Activated CD8-positive, alpha-beta memory T cell treated with anti-CD3 and anti-CD28 coated beads, Interleukin-2, amount 10 ng/mL, durations not matched to agents 7 days and 5 days (primary cell): ENCODE measurements at places on chromosomes 11 and 22. TPM values are rescaled to one million over a fixed set of nuclear protein-coding genes. Genes with fewer than 3 reads are reported as not detected.

FBLN1 gene
- total RNA-seq = 0.42 TPM

OR10D3 gene
- not detected for total RNA-seq

SCGB1D2 gene
- total RNA-seq = not detected

KCNC1 gene
- not detected for total RNA-seq

GRCh38 chr22:35886309-35886708, 142.3 kb downstream of the RBFOX2 start:
- H3K36me3 ChIP-seq = no peaks in the 10 kb centered on the region
- H3K27ac ChIP-seq = no peak overlapping the region
- DNase-seq = no peak
- peaks cover 11% of the 10 kb centered on the region for H3K4me1 ChIP-seq

DNA sequence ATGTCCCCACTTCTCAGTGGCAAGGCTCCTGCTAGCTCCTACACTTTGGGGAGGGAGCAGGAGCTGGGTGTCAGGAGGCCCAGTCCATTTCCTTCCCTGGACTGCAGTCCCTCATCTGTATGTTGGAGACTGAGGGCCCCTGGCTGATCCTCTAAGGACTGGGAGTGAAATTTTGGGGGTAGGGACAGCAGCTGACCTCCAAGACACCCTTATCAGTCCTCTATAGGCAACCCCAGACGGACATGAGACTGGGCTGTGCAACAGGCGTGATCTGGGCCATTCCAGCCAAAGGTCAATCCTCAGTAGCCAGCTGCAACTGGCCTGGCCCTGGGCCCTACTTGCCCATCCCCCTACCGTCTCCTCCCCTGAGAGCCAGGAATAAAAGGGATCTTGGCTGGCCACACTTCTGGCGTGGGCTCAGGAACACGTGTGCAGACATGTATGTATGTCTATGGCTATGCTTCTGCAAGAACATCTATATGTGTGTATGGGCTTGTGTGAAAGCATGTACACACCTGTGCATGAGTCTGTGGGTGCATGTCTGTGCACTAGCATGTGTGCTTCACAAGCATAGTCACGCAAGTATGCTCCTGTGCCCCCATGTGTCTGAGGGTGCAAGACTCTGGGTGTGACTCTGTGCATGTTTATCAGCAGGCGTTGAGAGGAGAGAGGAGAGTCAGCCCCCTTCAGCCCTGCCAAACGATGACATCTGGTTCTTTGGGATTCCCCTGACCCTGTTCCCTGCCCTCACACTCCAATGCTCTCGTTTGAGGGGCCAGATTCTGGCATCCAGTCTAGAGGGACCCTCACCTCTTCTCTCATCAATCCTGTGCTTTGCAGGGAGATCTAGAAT, 24.6 kb upstream of the DGAT2 start:
- H3K4me1 ChIP-seq = no peaks in the 10 kb centered on the region
- H3K36me3 ChIP-seq = no peaks in the 10 kb centered on the region
- H3K4me3 ChIP-seq = no peak overlapping the region
- H3K27ac ChIP-seq = no peak overlapping the region
- DNase-seq = no peak

GRCh38 chr11:116360221-116360941, 412.4 kb downstream of the BUD13 start:
- no peaks in the 10 kb centered on the region for H3K36me3 ChIP-seq
- DNase-seq = no peak
- no peak overlapping the region for H3K4me3 ChIP-seq
- no peaks in the 10 kb centered on the region for H3K27me3 ChIP-seq

DNA sequence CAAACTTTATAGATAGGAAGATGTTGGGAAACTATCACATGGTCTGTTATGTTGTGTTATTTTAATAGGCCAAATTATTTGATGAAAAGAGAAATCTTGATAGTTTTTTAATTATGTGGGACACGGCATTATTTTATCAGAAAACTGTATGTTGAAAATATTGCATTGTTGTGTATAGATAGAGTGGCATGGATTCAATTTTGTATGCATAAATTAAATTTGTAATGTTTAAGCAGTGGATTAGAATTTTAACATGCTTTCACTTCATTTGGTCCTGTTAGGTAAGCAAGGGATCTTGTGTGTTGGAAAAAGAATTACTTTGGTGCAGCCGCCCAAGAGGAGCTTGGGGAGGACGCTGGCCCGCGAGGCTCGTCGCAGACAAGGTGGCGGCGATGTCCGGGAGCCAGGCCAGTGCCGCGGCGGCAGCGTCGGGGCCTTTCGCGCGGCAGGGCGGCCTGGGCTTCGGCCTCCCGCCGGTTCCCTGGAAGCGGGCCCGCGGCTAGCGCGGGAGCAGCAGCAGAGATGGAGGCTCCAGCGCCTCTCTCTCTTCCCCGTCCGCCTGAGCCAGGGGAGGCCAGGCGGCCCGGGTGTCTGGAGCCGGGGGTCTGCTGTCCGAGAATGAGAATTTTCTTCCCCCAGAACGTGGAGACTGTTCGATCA, 82.7 kb downstream of the GGT1 start:
- H3K27ac ChIP-seq = no peak overlapping the region
- no peaks in the 10 kb centered on the region for H3K4me1 ChIP-seq
- no peaks in the 10 kb centered on the region for H3K36me3 ChIP-seq
- H3K4me3 ChIP-seq = no peak overlapping the region
- H3K27me3 ChIP-seq = peaks cover 72% of the 10 kb centered on the region
- no peak for DNase-seq

- H3K4me3 ChIP-seq = no peak overlapping the region
- no peaks in the 10 kb centered on the region for H3K4me1 ChIP-seq
- H3K36me3 ChIP-seq = no peaks in the 10 kb centered on the region
Measured at GRCh38 chr22:43457002-43457401, 45.2 kb downstream of the MPPED1 start.

GRCh38 chr22:21651521-21652009, 9.5 kb downstream of the SDF2L1 start:
- peak overlapping the region; percentile 87 for H3K27ac ChIP-seq
- peak overlapping the region; percentile 88 for H3K4me3 ChIP-seq
- no peaks in the 10 kb centered on the region for H3K27me3 ChIP-seq
- DNase-seq = peak; percentile 52
- H3K4me1 ChIP-seq = peaks cover 31% of the 10 kb centered on the region

DNA sequence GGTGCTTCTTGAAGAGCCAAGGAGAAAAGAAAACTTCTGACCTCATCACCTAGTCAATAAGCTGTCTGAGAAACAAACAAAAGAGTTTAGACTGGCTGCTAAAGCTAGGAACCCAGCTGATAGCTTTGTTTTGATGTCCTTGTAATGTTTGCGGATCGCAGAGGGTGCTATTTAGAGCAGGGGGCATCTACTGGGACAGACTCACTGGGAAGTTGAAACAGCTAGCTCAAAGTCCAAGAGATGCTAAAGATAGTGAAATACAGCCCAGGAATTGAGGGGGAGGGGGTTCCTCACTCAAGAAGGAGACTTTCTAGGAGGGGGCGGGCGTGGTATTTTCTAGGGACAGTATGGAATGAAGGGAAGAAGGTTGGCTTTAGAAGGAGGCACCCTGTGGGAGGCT, 18.9 kb downstream of the ZBTB16 start:
- H3K36me3 ChIP-seq = no peaks in the 10 kb centered on the region
- peaks cover 23% of the 10 kb centered on the region for H3K27me3 ChIP-seq
- no peak overlapping the region for H3K4me3 ChIP-seq
- peaks cover 72% of the 10 kb centered on the region for H3K4me1 ChIP-seq
- no peak for DNase-seq
- no peak overlapping the region for H3K27ac ChIP-seq

DNA sequence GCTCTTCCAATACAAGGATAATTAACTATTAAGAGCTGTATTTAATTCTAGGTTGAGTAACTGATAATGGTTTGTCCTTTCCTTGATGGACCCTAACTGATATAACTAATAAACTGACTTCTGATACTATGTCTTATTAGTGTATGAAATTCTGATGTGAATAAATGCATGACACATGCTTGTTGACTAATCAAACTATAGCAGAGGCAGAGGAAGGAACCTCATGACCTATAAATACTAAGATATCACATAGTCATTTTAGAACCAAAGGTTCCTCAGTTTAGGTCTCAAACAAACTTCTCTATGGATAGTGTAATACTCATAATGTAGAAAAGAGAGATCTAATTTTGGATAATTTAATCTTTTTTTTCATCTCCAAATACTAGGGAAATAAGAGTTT, 4.8 kb upstream of the HBD start:
- H3K27me3 ChIP-seq = peaks cover 16% of the 10 kb centered on the region
- DNase-seq = no peak
- no peak overlapping the region for H3K4me3 ChIP-seq
- H3K36me3 ChIP-seq = no peaks in the 10 kb centered on the region

GRCh38 chr11:26553182-26553581, 18.9 kb downstream of the MUC15 start:
- no peaks in the 10 kb centered on the region for H3K36me3 ChIP-seq
- H3K27ac ChIP-seq = no peak overlapping the region
- no peaks in the 10 kb centered on the region for H3K4me1 ChIP-seq
- no peak for DNase-seq
- no peak overlapping the region for H3K4me3 ChIP-seq

- peak overlapping the region; percentile 20 for H3K27ac ChIP-seq
- no peaks in the 10 kb centered on the region for H3K36me3 ChIP-seq
- H3K27me3 ChIP-seq = peaks cover 44% of the 10 kb centered on the region
- no peak for DNase-seq
- peak overlapping the region; percentile 77 for H3K4me3 ChIP-seq
Measured at GRCh38 chr11:120211522-120212258, 858 bp downstream of the OAF start.
